Endothelial cell of umbilical vein (primary cell): ENCODE measurements at places on chromosomes 1 and 21. TPM values are rescaled to one million over a fixed set of nuclear protein-coding genes. Genes with fewer than 3 reads are reported as not detected.

The CNR2 gene
- total RNA-seq: not detected in 2 replicates

DNA sequence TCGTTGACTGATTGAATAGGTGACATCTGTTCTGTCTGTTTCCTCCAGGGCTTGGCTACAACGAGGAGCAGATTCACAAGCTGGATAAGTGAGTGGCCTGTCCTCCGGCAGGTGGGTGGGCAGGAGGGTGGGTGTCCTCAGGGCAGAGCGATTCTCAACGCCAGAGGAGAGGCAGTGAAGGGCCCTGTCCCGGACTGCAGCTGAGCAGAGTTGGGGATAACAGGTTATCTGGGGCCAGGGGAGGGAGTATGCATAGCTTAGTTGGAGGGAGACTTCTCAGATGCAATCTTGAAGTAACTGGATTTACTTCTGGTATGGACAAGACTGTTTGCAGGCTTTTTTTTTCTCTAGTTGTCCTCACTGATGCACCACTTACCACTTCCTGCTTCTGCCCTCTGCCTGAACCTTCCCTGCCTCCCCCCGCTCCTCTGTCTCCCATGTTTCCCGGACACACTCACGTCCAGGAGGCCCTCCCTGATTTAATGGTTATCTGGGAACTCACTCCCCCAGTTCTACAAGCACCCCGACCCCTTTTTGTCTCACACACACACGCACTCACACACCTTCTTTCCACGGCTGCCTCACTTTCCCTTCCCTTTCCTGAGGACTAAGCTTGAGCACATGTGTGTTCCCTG lies 16.4 kb upstream of the RASSF5 start:
- H3K27me3 ChIP-seq: no peaks in the 10 kb centered on the region
- H3K27ac ChIP-seq: no peak overlapping the region

DNA sequence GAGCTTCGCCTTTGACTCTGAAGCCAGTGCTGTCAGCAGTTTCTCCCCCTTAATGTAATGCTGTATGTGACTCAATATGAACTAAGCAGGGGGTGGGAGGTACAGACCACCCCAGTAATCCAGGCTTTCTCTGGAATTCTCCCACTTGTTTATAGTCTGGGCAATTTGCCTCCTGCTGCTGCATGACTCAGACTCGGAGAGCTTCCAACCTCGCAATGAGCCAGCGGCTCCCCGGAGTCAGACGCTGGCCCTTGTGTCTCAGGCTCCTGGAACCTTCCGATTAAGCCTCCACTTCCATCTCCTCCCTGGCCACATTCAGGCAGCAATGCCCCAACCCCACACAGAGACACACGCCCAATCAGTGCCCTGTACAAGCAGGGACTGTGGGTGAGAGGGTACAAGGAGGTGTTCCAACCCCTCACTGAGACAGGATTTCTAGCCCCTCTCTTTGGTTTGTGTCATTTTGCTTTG lies 471.7 kb upstream of the VAMP3 start:
- H3K4me3 ChIP-seq: no peak overlapping the region
- DNase-seq: peak; percentile 93
- peaks cover 17% of the 10 kb centered on the region for H3K4me1 ChIP-seq
- no peaks in the 10 kb centered on the region for H3K27me3 ChIP-seq
- H3K27ac ChIP-seq: peak overlapping the region; percentile 90

DNA sequence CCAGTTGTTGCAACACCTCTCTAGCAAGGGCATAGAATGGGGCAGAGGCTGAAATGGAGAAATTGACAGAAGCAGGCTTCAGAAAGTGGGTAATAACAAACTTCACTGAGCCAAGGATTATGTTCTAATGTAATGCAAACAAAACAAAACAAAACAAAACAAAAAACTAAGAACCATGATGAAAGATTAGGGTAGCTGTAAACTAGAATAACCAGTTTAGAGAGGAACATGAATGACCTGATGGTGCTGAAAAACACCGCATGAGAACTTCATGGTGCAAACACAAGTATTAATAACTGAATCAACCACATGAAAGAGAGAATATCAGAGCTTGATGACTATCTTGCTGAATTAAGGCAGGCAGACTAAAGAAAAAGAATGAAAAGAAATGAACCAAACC lies 1707.7 kb downstream of the BRINP3 start:
- no peak overlapping the region for H3K4me3 ChIP-seq
- H3K36me3 ChIP-seq: no peaks in the 10 kb centered on the region
- no peaks in the 10 kb centered on the region for H3K4me1 ChIP-seq
- DNase-seq: no peak
- H3K27me3 ChIP-seq: no peaks in the 10 kb centered on the region
- H3K27ac ChIP-seq: no peak overlapping the region

- no peaks in the 10 kb centered on the region for H3K36me3 ChIP-seq
- DNase-seq: no peak
- no peak overlapping the region for H3K27ac ChIP-seq
- H3K4me3 ChIP-seq: no peak overlapping the region
- peaks cover 11% of the 10 kb centered on the region for H3K4me1 ChIP-seq
- H3K27me3 ChIP-seq: no peaks in the 10 kb centered on the region
Observed at GRCh38 chr1:1911350-1912041, 3.6 kb upstream of the CALML6 start.

- H3K36me3 ChIP-seq: no peaks in the 10 kb centered on the region
- no peak overlapping the region for H3K4me3 ChIP-seq
- DNase-seq: peak; percentile 75
- no peak overlapping the region for H3K27ac ChIP-seq
- peaks cover 2% of the 10 kb centered on the region for H3K27me3 ChIP-seq
Observed at GRCh38 chr1:207084701-207085180, 3.9 kb upstream of the C4BPB start.

The S100A1 gene
- total RNA-seq: not detected in 2 replicates

GRCh38 chr1:162849711-162850110 lies 11.3 kb downstream of the CCDC190 start:
- H3K4me3 ChIP-seq: no peak overlapping the region
- H3K4me1 ChIP-seq: peaks cover 15% of the 10 kb centered on the region
- no peaks in the 10 kb centered on the region for H3K27me3 ChIP-seq
- DNase-seq: no peak
- no peak overlapping the region for H3K27ac ChIP-seq

DNA sequence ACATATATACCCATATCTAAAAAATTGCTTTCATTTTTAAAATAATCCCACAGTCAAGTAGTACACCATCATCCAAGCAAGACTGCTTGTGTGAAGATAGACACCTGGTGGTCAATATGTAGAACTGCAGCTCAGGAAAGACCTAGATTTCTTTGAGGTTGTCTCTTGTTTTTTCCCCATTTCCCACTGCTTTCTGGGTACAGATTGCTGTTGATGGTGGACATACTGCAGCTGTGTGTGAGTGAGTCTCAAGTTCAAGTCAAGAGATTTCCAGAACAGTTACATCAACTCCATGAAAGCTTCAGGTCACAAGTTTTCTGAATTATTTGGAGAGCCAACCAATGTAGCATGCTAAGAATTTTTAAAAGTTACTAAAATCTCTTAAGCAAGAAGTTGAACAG lies 306.4 kb downstream of the DUSP10 start:
- no peak overlapping the region for H3K4me3 ChIP-seq
- H3K4me1 ChIP-seq: peaks cover 26% of the 10 kb centered on the region
- no peaks in the 10 kb centered on the region for H3K27me3 ChIP-seq
- DNase-seq: peak; percentile 75
- peak overlapping the region; percentile 16 for H3K27ac ChIP-seq
